HAP-1 (cell line): ENCODE measurements at places on chromosomes 1 and 21.
A peak's percentile ranks its signal among the peaks of the same experiment; 100 is the strongest.

DNA sequence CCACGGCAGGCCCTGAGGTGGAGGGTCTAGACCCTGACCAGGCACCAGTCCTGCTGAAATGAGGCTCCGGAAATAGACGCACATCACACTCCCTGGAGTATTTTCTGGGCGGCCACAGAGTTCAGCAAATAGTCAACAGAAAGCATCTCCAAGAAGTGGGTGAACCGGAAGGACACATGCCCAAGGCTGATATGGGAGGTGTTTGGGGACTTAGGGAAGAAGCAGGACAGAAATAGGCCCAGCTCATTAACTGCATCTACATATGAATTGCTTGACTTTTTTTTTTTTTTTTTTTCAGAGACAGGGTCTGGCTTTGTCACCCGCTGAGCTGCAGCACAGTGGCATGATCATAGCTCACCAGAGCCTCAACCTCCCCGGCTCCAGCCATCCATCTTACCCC, 36.5 kb upstream of the GPR157 start:
- peak; percentile 39 for DNase-seq

GRCh38 chr1:28663871-28664470, 4.6 kb upstream of the GMEB1 start:
- no peak for DNase-seq

GRCh38 chr1:167263344-167263743, 42.7 kb downstream of the POU2F1 start:
- DNase-seq: no peak

GRCh38 chr21:45537746-45538291, 4.4 kb downstream of the SLC19A1 start:
- DNase-seq: no peak

DNA sequence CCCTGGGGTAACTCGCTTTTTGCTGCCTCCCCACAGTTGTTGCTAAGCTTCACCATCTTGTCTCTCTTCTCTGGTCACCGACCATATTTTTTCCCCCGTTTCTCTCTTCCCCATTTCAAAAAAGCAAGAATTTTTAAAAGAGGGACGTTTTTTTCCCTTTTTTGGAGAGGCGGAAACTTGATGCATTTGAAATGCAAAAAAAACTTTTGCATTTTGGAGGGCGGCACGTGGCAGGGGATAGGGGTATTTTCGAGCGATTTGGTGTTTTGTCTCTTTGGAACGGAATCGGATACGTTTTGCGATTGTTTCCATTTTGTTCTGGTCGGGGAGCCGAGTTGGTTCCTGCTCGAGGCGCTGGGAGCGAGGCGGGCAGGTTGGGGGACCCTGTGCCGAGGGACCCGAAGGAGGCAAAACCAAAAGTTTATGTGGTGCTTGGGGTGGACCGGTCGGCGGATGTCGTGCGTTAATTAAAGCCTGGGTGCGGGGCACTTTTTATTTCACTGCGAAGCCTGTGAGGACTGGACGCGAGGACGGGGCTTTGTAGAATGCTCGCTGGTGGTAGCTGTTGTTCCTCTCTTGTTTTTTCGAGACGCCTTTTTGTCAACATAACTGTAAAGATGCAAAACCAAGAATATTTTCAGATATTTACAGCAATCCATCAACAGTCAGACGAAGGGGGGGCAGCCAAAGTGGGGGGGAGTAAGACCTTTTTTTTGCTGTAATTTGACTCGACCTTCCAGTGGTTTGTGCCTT, 884 bp downstream of the H3-3A start:
- peak; percentile 61 for DNase-seq

DNA sequence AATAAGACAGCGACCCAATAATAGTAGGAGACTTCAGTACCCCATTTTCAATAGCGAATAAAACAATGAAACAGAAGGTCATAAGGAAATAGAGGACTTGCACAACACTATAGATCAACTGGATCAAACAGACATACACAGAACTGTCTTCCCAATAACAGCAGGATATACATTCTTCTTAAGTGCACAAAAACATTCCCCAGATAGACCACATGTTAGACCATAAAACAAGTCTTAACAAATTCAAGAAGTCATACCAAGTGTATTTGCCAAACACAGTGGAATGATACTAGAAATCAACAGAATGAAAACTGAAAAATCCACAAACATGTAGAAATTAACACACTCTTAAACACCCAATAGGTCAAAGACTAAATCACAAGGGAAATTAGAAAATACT, 78.0 kb downstream of the LBR start:
- no peak for DNase-seq

- DNase-seq: no peak
Measured at GRCh38 chr1:43648221-43648847, 1.6 kb upstream of the KDM4A start.

DNA sequence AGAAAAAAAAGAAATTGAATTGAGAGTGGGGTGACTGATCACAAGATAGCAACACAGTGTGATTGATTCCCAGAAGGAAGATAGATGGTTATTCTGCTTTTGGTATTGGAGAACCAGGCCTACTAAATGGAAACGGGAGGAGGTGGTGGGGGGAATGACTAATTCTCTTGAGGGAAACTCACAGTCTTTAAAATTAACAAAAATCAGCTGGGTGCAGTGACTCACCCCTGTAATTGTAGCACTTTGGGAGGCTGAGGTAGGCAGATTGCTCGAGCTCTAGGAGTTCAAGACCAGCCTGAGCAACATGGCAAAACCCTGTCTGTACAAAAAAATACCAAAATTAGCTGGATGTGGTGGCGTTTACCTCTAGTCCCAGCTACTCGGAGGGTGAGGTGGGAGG, 134.6 kb upstream of the PDE4B start:
- DNase-seq: no peak

DNA sequence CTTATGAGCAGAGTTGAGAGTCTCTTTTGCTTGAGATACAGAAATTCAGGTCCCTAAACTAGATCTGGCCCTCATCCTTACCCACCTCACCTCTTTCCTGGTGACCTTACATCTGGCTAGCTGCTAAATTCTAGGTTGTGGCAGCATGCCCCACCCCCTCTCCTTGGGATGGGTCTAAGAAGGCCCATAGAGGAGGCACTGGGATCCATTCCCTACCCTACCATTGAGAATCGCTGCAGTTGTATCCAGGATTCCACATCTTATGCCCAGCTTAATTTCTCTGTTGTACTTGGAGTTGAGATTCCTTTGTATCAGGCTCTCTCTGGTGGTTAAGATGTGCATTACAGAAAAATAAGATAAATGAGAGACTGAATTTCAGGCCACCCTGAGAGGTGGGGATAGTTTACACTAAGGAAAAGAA, 9.5 kb upstream of the TMEM39B start:
- DNase-seq: peak; percentile 73

DNA sequence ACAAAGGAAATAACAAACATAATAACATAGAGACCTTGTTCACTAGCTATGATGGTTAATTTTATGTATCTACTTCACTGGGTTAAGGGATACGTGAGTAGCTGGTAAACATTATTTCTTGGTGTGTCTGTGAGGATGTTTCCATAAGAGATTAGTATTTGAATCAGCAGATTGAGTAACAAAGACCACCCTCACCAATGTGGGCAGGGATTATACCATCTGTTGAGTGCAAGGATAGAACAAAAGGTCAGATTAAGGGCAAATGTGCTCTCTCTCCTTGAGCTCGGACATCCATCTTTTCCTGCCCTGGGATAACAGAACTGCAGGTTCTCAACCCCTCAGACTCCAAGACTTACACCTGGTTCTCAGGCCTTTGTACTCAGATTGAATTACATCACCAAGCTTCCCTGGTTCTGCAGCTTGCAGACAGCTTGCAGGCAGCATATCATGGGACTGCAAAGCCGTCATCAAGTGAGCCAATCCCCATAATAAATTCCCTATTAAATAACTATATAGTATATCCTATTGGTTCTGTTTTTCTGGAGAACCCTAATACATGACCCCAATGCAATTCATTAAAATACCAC, 9.2 kb downstream of the SPATA6 start:
- DNase-seq: no peak

DNA sequence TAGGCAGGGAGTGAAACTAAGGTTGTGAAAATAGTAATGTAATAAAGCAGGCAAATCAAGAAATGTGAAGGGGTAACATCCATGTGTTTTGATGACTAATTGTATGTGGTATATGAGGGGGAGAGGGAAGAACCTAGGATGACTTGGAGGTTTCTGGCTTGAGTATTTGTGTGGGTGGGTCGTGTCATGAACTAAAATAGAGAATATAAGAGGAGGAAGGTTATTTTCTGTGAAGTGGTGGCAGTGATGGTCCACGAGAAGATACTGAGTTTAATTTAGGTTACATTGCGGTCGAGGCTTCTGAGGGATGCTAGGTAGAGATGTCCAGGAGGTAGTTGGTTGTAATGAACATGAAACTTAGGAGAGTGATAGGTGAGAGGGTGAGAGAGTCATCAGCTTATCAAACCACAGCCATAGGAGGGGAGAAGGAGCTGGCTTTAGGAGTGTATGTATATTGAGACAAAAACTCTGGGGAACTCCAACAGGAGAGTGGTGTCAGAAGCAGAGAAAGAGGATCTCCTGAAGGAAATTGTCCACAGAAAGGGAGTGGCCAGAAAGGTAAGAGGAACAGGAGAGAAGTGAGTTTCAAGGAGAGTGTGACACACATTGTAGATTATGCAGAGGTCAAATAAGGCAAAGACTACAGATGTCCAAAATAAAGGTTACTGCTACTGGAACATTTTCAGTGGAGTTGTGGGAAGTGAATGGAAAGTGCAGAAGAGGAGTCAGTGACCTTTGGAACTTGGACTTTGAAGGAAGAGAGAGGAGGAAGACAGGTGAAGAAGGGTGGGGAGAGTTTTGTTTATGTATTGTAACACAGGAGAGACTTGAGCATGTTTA, 89.0 kb upstream of the MACF1 start:
- DNase-seq: no peak

GRCh38 chr1:190277107-190277506, 200.6 kb downstream of the BRINP3 start:
- DNase-seq: no peak

DNA sequence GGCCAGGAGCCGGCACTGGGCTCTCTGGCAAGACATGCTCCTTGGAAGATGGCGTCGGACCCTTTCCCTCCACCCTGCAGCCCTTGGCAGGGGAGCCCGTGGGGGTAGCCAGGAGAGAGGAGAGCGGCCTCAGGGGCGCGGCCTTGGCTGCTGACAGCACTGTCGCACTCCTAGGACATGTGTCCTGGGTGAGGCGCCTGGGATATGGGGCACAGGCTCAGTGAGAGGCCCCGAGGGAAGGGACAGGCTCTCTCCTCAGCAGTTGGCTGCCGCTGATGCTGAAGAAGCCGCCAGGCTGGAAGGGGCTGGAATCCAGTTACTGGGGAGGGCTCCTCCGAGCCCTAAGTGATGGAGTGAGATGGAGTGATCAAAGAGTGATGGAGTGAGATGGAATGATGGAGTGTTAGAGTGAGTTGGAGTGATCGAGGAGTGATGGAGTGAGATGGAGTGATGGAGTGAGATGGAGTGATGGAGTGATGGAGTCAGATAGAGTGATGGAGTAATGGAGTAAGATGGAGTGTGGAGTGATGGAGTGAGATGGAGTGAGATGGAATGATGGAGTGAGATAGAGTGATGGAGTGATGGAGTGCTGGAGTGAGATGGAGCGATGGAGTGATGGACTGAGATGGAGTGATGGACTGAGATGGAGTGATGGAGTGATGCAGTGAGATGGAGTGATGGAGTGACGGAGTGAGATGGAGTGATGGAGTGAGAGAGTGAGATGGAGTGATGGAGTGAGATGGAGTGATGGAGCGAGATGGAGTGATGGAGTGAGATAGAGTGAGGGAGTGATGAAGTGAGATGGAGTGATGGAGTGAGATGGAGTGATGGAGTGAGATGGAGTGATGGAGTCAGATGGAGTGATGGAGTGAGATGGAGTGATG, 27.6 kb upstream of the PKP1 start:
- no peak for DNase-seq

GRCh38 chr1:204756811-204757210, 71.3 kb upstream of the LRRN2 start:
- DNase-seq: no peak
